ENCODE measurements at places on chromosomes 5 and 9.

- no peak for DNase-seq
Measured at GRCh38 chr5:40206030-40206429, 473.7 kb upstream of the PTGER4 start.

GRCh38 chr5:55438998-55439397 is 95.8 kb downstream of the PLPP1 start:
- DNase-seq: no peak

DNA sequence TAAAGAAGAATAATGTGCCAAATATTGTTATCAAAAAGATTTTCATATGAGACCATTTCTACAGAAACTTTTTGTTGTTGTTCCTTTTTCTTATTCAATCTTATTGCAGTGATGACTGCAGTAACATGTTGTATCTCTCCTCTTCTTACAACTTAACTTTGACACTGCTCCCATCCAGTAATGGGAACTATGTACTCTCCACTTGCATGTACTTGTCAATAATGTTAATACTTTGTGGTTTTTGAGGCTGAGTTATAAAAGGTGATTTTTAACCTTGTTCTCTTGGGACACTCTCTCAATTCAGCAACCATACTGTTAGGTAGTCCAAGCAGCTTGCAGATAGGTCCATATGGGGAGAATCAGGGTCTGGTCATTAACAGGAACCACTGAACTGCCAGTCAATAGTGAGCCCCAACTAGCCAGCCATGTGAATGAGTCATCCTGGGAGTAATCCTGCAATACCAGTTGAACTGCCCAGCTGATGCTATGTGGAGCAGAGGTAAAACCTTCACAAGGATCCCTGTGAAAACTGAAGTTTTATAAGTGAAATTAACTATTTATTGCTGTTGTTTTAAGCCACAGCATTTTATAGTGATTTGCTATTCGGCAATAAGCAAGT is 199.6 kb upstream of the DAB2 start:
- DNase-seq: no peak

GRCh38 chr5:111635916-111636570 is 121.0 kb downstream of the NREP start:
- no peak for DNase-seq

GRCh38 chr9:84226126-84226525 is 114.4 kb downstream of the SLC28A3 start:
- DNase-seq: no peak

GRCh38 chr5:71740015-71740753 is 21.1 kb downstream of the CARTPT start:
- no peak for DNase-seq

- no peak for DNase-seq
Measured at GRCh38 chr9:91741522-91741921, 208.5 kb downstream of the ROR2 start.

GRCh38 chr5:124438026-124438902 is 308.2 kb downstream of the ZNF608 start:
- DNase-seq: no peak

GRCh38 chr5:68446487-68446894 is 230.9 kb downstream of the PIK3R1 start:
- no peak for DNase-seq

DNA sequence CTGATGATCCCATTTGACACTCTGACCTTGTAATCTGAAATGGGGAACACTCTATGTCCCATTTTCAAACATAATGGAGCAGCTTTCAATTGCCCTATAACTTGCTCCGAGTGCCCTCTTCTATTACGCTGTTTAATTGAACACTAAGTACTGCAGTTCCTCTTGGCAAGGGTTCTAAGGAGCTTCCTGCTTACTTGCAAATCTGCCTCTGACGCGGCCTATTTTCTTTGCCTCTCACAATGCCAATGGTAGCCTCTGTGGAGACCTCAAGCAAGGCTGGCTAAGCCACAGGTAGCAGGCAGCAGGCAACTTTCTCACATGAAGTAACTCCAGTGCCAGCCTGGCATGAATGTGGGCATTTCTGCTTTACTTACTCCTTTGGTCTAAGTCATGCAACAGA is 443.4 kb upstream of the TRPC7 start:
- DNase-seq: no peak

- no peak for DNase-seq
Measured at GRCh38 chr9:107675351-107676259, 186.0 kb upstream of the KLF4 start.

GRCh38 chr9:92444841-92445240 is 20.6 kb upstream of the OMD start:
- no peak for DNase-seq

GRCh38 chr5:151414536-151414935 is 32.9 kb upstream of the SLC36A1 start:
- DNase-seq: no peak

GRCh38 chr9:135230386-135230765 is 142.9 kb downstream of the OLFM1 start:
- no peak for DNase-seq

- DNase-seq: no peak
Measured at GRCh38 chr5:103256178-103256577, 2.4 kb upstream of the MACIR start.

- no peak for DNase-seq
Measured at GRCh38 chr5:68576805-68577204, 361.2 kb downstream of the PIK3R1 start.

- no peak for DNase-seq
Measured at GRCh38 chr9:36138901-36139300, 2.4 kb downstream of the GLIPR2 start.

GRCh38 chr9:128495804-128496417 is 8.6 kb upstream of the GLE1 start:
- DNase-seq: no peak

DNA sequence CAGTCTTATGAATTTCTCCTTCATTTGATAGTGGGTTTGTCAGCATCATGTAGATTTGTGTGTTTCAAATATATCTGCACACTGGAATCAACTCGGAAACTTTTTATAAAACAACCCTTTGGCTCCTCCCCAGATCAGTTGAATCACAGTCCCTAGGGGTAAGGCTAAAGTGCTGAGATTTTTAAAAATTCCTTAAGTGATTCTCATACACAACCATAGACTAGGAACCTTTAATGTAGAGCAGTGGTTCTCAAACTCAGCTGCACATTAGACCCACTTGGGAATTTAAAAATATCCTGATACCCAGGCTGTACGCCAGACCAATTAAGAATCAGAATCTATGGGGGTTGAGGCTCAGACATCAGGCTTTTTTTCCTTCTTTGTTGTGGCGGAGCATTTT is 17.5 kb upstream of the JAK2 start:
- no peak for DNase-seq

DNA sequence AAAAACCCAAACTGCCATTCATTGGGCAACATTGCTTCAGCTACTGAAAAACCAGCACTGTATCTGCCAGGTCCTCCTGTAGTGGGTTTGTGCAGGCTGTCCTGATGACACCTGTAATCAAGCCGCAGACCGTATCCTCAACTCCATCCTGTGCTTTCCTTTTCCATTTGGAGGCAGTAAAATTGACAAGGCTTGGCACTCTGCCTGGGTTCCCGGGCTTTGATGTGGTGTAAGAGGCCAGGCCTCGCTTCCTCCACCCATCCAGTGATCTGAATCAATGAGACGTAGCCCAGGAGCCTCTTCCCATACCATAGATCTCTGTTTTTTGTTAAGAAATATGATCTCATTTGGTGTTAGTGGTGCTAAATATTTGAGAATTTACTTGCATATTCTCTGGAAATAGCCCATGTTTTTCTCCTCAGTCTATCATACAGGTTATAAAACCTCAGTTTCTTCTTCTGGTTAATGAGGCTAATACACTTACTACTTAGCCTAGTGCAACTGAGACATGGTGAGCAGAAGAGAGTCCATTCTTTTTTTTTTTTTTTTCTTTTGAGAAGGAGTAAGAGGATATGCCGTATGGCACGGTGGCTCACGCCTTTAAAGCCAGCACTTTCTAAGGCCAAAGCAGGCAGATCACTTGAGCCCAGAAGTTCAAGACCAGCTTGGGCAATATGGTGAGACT is 34.8 kb downstream of the LSM11 start:
- no peak for DNase-seq

- no peak for DNase-seq
Measured at GRCh38 chr5:150514708-150515211, 6.8 kb downstream of the NDST1 start.

Data from stimulated activated CD4-positive, alpha-beta T cell treated with anti-CD3 and anti-CD28 coated beads, Interleukin-2, amount 100 ng/mL, for 24 hours (primary cell).